ENCODE measurements at places on chromosomes 5 and 9. TPM values are rescaled to one million over a fixed set of nuclear protein-coding genes. Genes with fewer than 3 reads are reported as not detected.
A peak's percentile ranks its signal among the peaks of the same experiment; 100 is the strongest.

DNA sequence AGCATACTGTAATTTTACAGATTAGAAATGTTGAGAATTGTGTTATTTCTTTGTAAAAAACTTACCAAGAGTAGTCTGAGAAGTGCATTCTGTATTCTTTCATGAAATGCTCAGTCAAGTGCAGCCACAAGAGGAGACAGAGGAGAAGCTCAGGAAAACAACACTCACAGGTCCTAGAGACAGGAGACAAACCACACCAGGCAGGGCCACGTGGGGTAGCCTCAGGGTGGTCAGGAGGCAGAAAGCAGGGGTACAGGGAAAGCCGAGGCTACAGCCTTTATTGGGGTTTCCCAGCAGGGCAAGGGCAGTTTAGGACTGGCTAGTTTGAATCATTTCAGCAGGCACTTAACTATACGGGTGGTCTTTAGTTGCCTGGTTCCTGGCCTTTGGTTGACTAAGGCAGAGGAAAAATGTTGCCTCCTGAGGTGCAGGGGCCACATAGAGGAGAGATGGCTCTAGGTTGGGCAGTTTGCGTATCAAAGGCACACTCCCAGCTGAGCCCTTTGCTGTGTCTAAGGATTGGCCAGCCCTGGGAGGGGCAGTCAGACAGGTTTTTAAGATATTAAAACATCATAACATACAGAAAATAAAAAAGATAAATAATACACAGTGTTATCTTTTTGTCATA lies 230.9 kb upstream of the ANKRD55 start:
- no peak overlapping the region for H3K27ac ChIP-seq
- DNase-seq, result no peak

- H3K27me3 ChIP-seq, result no peaks in the 10 kb centered on the region
- no peaks in the 10 kb centered on the region for H3K4me1 ChIP-seq
- no peak overlapping the region for H3K27ac ChIP-seq
- no peak overlapping the region for H3K4me3 ChIP-seq
- peaks cover 7% of the 10 kb centered on the region for H3K36me3 ChIP-seq
Observed at GRCh38 chr9:93670208-93671019, 94.0 kb downstream of the PHF2 start.

GRCh38 chr5:176596069-176596644 lies 13.8 kb downstream of the GPRIN1 start:
- H3K27me3 ChIP-seq, result no peaks in the 10 kb centered on the region
- H3K27ac ChIP-seq, result no peak overlapping the region
- no peaks in the 10 kb centered on the region for H3K36me3 ChIP-seq
- no peak overlapping the region for H3K4me3 ChIP-seq

DNA sequence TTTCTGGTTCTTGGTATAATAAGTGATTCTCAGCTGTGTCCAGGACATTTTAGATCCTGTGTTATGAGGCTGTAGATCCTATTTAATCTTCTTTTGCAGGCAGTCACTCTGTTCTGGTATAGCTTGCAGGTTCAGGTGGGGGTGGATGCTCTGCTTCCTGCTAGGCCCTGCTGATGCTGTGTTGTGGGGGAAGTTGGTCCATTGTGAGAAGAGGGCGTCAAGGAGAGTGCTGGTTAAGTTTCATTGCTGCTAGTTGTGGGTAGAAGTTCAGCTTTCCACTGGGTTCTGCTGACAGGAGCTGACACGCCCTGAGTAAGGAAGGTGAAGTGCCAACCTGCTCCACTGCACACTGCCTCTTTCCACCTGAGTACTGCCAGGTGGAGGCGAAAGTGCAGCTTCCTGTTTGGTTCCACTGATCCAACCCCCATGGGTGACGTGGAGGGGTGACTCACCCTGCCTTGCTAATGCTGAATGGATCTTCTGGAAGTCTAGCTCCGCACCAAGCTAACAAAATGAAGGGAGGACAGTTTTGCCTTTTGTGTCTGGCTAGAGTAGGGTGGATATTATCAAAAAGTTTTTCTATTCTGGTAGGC lies 16.3 kb downstream of the NMRK1 start:
- no peaks in the 10 kb centered on the region for H3K27me3 ChIP-seq
- H3K27ac ChIP-seq, result no peak overlapping the region
- peak; percentile 53 for DNase-seq
- peaks cover 4% of the 10 kb centered on the region for H3K4me1 ChIP-seq
- peaks cover 7% of the 10 kb centered on the region for H3K36me3 ChIP-seq
- no peak overlapping the region for H3K4me3 ChIP-seq

GRCh38 chr9:2384741-2385140 lies 236.8 kb upstream of the VLDLR start:
- no peaks in the 10 kb centered on the region for H3K4me1 ChIP-seq
- no peak overlapping the region for H3K4me3 ChIP-seq
- H3K36me3 ChIP-seq, result no peaks in the 10 kb centered on the region
- no peak for DNase-seq
- no peak overlapping the region for H3K27ac ChIP-seq

DNA sequence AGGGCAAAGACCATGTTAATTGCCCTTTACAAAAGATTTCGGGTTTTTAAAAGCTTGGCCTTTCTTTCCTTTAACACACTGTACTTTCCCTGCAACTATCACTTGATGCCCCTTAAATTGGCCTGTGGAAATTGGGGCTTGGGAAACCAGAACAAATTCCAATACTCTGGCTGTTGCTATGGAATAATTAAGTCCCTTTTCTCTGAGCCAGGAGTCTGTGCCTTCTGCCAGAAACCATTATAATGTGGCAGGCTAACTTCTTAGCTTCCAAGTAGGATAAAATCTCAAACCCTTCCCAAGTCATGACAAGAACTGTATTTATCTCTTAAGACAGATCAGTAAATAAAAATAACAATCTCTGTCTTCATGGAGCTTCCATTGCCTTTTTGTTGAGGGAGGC lies 1.1 kb upstream of the SPINK1 start:
- no peaks in the 10 kb centered on the region for H3K27me3 ChIP-seq
- H3K4me1 ChIP-seq, result no peaks in the 10 kb centered on the region
- no peak overlapping the region for H3K4me3 ChIP-seq
- no peaks in the 10 kb centered on the region for H3K36me3 ChIP-seq

- no peak overlapping the region for H3K4me3 ChIP-seq
- H3K27ac ChIP-seq, result no peak overlapping the region
- no peaks in the 10 kb centered on the region for H3K36me3 ChIP-seq
- H3K27me3 ChIP-seq, result peaks cover 13% of the 10 kb centered on the region
- DNase-seq, result no peak
Observed at GRCh38 chr5:133425222-133425621, 187.1 kb downstream of the FSTL4 start.

GRCh38 chr9:109792951-109793546 lies 13.1 kb downstream of the PALM2AKAP2 start:
- H3K4me3 ChIP-seq, result no peak overlapping the region
- H3K4me1 ChIP-seq, result no peaks in the 10 kb centered on the region
- H3K36me3 ChIP-seq, result no peaks in the 10 kb centered on the region
- no peak for DNase-seq
- no peak overlapping the region for H3K27ac ChIP-seq

The C9orf43 gene
- 1.1 TPM for total RNA-seq

The TAS2R1 gene
- total RNA-seq, result not detected

The SHISAL2B gene
- 143 TPM for total RNA-seq

The GPR21 gene
- total RNA-seq, result not detected
